ENCODE measurements at places on chromosomes 12 and 14.

GRCh38 chr14:22737052-22737451, 29.4 kb upstream of the OXA1L start:
- no peak for DNase-seq

DNA sequence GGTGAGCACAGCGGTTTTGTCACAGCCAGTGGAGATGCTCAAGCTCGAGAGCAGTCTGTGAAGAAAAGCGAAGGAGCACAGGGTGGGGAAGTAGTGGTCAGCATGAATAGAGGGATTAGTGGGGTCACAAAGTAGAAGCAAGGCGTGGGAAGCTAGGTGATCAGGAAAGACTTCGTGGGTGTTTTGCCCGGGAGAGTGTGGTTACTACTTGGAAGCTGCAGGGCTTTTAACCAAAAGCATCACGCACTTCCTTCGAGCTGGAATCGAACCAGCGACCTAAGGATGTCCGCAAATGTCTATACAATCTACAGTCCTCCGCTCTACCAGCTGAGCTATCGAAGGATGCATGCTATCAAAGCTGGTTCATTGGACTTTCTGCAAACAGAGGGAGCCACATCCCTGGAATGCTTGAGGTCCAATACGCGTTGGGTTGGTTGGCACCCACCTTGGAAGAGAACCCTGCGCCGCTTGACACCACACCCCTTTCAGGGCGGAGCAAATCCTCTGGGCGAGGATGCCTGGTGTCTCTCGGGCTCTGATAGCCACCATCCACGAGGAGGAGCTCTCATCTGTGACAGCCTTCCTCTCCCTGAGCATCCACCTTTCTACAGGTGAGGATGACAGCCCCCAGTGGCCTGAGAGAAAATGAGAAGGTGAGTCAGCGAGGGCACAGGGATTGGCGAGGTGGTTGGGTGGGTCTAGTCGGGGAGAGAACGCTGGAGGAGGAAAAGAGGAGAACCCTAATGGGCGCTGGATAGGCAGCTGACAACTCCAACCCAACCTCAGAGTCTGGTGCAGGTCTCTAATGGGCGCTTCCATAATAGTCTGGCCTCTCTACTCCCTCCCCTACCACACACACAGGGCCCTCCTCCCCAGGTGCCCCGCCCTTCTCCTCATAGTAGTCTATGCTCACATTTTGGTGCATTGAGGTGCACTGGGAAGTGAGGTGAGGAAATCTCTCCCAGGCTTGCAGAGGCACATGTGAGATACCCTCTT, 16.0 kb upstream of the OR6S1 start:
- DNase-seq = no peak

DNA sequence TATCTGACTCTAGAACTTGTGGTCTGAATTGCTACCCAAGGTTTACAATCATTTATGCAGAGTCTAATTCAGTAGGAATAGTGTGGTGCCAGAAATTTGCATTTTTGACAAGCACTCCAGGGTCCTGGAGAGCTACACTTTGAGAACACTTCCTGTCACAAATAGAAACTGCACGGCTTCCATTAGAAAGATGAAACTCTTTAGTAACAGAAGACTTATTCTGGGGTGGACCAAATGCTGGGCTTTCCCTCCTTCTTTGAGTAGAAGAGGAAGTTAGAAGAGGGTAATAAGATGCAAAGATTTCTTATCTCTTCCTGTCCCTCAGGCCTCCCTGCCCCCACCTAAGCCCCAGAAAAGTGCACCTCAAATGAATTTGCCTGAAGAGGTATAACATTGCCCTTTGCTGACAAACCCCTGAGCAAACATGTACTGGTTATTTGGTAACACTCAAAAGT, 28.4 kb downstream of the DGLUCY start:
- DNase-seq = no peak

DNA sequence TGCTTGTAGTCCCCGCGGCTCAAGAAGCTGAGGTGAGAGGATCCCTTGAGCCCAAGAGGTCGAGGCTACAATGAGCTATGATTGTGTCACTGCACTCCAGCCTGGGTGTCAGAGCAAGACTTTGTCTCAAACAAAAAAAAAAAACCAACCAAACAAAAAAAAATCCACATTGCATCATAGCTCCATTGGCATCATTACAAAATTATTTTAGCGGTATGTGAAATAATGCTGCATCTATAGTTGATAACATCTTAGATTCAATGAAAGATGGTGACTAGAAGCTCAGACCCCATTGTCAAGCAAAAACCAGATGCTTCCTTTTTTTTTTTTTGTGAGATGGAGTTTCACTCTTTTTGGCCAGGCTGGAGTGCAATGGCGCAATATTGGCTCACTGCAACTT, 14.8 kb upstream of the PTHLH start:
- DNase-seq = no peak

DNA sequence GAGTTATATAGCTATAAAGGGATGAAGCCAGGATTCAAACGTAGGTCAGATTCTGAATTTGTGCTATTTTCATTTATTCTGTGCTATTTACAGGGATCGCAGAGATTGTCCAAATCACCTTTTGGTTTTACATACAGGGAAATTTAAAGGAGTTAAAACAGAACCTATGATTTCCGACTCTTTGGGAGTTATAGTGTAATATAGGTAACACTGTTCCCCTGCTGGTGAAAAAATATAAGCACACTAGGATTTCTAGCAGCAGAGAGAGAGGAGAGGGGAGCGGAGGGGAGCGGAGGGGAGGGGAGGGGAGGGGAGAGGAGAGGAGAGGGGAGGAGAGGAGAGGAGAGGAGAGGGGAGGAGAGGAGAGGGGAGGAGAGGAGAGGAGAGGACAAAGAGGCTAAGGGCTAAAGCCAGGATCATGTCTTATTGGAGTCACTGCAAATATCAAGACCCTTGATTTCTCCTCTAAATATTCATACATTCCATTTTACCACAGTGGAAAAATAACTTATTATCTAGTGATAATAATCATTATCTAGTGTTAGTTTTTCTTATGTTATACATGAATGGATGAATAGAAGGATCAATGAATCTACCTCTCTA, 46.2 kb upstream of the KCNH5 start:
- no peak for DNase-seq

Measured in omental fat pad (tissue), 4 donors.